A549 (cell line): ENCODE measurements at places on chromosomes 13 and 19.

DNA sequence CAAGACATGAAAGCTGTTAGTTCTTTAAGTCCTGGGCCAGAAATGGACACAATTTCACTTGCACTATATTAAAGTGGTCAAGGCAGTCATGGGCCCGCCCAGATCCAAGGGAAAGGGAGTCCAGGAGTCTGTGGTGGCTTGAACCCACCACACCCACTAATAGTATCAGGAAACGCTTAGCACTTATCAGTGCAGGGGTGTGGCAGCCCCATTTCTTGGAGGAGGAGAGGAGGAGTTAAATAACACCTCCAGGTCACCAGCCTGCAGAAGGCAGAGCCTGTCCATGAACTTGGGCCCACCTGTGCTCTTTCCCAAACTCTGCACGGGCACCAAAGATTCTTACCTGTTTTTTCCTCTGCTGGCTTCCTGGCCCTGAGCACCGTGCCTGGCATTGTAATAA, 5.4 kb upstream of the NTN5 start:
- DNase-seq = no peak

DNA sequence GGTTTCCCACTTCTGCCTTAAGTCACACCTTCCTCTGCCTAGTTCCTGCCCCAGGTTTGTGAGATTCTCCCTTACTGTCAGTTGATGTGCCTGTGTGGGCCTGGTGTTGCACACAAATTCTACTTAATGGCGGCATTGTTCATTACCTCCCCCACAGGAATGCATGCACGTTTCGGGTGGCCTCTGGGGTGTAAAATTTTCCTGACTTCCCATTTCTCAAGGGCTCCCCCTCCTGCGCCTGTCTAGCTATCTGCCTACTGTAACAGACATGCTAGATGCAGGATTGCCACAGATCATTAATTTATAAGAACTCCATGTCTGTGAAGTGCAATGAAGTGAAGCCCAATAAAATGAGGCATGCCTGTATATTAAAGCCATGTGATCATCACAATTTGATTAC, 1466.3 kb downstream of the PCDH9 start:
- no peak for DNase-seq

DNA sequence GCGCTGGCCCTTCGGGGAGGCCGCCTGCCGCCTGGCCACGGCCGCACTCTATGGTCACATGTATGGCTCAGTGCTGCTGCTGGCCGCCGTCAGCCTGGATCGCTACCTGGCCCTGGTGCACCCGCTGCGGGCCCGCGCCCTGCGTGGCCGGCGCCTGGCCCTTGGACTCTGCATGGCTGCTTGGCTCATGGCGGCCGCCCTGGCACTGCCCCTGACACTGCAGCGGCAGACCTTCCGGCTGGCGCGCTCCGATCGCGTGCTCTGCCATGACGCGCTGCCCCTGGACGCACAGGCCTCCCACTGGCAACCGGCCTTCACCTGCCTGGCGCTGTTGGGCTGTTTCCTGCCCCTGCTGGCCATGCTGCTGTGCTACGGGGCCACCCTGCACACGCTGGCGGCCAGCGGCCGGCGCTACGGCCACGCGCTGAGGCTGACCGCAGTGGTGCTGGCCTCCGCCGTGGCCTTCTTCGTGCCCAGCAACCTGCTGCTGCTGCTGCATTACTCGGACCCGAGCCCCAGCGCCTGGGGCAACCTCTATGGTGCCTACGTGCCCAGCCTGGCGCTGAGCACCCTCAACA, 1.2 kb downstream of the F2RL3 start:
- no peak for DNase-seq

GRCh38 chr13:25840931-25841330, 210.9 kb downstream of the SHISA2 start:
- DNase-seq = no peak

DNA sequence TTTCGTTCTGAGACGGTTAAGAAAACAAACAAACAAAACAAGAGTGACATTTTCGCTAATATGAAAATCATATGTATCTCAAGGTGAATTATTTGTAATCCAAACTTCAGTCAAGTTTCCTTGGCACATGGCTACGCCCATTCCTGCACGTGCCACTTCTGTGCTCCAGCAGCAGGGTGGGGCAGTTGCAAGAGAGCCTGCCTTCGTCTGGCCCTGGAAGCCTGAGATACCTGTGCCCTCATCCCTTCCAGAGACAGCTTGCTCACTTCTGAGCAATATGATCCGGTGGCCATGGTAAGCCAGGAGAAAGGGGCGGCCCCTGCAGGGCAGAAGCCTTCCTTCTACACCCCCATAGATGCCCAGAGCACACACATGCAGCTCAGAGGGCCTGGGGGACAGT, 22.1 kb downstream of the DPP9 start:
- DNase-seq = no peak

- no peak for DNase-seq
Measured at GRCh38 chr19:4338441-4339355, at the start of gene STAP2. TSS of gene STAP2 (minus strand) at chr19:4338827. CDS start at chr19:4338753, 74 bp downstream.

GRCh38 chr13:66375756-66376155, 854.4 kb downstream of the PCDH9 start:
- DNase-seq = no peak

GRCh38 chr13:48505597-48506091, 27.2 kb downstream of the RCBTB2 start:
- DNase-seq = no peak

DNA sequence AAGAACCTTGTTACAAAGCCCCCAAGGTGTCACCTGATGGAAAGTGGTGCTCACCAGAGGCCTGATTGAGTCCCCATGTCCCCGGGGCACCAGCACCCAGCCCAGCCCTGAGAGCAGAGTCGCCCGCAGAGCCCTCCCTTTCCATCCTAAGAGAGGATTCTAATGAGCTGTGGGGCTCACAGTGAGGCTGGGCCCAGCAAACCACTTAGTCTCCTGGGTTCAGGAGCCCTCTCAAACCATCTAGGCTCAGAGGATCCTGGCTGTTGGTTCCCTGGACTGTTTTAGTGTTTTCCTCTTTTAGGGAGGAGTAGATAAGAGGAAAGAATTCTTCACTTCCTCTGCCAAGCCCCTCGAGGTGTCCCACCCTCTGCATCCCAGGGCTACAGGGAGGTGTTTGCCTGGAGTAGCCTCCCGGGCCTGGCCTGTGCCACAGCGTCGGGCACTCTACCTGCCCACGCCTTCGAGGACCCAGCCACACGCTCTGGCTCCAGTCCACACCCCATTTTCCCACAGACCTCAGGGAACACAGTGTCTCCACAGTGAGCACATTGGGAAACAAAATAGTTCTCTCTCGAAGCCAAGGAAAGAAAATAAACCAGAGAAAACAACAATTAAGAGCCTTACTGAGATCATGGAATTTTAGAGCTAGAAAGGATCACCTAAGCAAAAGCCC, 34.4 kb downstream of the DHRS12 start:
- no peak for DNase-seq

- DNase-seq = no peak
Measured at GRCh38 chr13:97892717-97893116, 60.8 kb upstream of the IPO5 start.

GRCh38 chr13:55553701-55554100, 1587.0 kb upstream of the PRR20A start:
- DNase-seq = no peak

- no peak for DNase-seq
Measured at GRCh38 chr13:106530980-106531481, 4.4 kb downstream of the EFNB2 start.
